ENCODE measurements at places on chromosomes 13 and 19. TPM values are rescaled to one million over a fixed set of nuclear protein-coding genes. Genes with fewer than 3 reads are reported as not detected.

DNA sequence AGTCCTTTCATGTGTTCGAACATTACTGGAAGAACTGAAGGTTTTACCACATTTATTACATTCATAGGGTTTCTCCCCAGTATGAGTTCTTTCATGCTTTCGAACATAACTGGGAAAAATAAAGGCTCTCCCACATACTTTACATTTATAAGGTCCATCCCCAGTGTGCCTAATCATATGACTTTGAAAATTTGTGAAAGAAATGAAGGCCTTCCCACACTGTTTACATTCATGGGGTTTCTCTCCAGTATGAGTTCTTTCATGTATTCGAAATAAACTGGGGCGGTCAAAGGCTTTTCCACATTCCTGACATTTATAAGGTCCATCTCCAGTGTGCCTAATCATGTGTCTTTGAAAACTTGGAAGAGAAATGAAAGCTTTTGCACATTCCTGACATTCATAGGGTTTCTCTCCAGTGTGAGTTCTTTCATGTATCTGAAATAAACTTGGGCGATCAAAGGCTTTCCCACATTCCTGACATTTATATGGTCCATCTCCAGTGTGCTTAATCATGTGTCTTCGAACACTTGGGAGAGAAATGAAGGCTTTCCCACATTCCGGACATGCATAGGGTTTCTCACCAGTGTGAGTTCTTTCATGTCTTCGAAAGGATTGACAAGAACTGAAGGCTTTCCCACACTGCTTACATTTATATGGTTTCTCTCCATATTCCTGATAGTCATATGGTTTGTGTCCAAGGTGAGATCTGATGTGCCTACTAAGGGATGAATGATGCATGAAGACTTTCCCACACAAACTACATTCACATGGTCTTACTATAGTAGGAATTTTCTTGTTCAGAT, 24.0 kb downstream of the ZNF564 start:
- H3K4me1 ChIP-seq, result no peaks in the 10 kb centered on the region
- no peak for DNase-seq
- peaks cover 85% of the 10 kb centered on the region for H3K36me3 ChIP-seq
- no peaks in the 10 kb centered on the region for H3K27me3 ChIP-seq
- no peak overlapping the region for H3K4me3 ChIP-seq

DNA sequence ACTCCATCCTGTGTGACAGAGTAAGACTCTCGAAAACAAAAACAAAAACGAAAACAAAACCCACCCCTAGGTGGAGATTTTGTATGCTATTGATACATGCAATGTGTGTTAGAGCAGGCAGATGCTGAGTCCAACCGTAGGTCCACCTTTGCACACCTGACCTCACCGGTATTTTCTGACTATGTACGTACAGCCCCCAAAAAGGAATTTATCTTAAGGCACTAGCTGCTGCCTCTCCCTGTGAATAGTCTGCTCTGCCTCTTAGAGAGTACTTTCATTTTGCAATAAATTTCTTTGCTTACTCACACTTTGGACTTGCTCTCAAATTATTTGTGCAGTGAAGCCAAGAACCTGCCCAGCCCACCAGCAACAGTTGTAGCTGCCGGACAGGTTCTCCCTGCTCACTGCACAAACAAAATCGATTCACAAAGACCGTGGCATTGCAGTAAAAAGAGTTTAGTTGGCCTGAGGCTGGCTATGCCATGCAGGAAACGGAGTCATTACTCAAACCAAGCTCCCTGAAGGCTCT, 8.2 kb upstream of the ZNF77 start:
- no peaks in the 10 kb centered on the region for H3K27me3 ChIP-seq
- H3K4me1 ChIP-seq, result peaks cover 13% of the 10 kb centered on the region
- H3K27ac ChIP-seq, result no peak overlapping the region
- H3K36me3 ChIP-seq, result peaks cover 15% of the 10 kb centered on the region

DNA sequence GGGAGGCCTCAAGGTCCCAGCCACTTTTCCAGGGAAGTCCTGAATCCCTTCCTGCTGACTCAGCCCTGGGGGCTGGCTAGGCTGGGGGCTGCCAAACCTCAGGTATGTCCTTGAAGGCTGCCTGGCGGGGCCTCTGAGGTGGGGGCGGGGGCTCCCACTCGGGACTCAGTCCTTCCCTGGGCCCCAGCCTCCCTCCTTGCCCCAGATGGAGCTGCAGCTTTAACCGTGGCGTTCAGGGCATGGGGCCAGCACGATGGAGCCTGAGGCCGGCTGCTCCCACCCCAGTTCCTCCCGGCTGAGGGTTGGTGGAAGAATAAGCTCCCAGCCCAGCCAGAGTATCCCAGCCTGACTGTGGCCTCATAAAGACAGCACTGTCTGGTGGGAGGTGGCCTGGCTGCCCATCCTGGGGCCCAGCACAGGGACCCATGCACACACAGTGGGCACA, 12.4 kb downstream of the CILP2 start:
- no peaks in the 10 kb centered on the region for H3K36me3 ChIP-seq
- H3K27me3 ChIP-seq, result peaks cover 3% of the 10 kb centered on the region
- peaks cover 2% of the 10 kb centered on the region for H3K4me1 ChIP-seq
- H3K27ac ChIP-seq, result no peak overlapping the region
- no peak for DNase-seq

The ATP8B3 gene
- total RNA-seq, result 11.3 TPM

GRCh38 chr19:33950091-33950750, 153.6 kb downstream of the KCTD15 start:
- H3K4me1 ChIP-seq, result no peaks in the 10 kb centered on the region
- H3K27me3 ChIP-seq, result no peaks in the 10 kb centered on the region
- H3K4me3 ChIP-seq, result no peak overlapping the region
- no peak for DNase-seq
- H3K36me3 ChIP-seq, result no peaks in the 10 kb centered on the region

The NECTIN2 gene
- total RNA-seq, result 0.27 TPM

- peaks cover 7% of the 10 kb centered on the region for H3K27me3 ChIP-seq
- H3K4me1 ChIP-seq, result peaks cover 69% of the 10 kb centered on the region
- no peak overlapping the region for H3K27ac ChIP-seq
- DNase-seq, result no peak
- H3K36me3 ChIP-seq, result peaks cover 69% of the 10 kb centered on the region
Measured at GRCh38 chr13:41460930-41461329, 3.6 kb downstream of the RGCC start.

DNA sequence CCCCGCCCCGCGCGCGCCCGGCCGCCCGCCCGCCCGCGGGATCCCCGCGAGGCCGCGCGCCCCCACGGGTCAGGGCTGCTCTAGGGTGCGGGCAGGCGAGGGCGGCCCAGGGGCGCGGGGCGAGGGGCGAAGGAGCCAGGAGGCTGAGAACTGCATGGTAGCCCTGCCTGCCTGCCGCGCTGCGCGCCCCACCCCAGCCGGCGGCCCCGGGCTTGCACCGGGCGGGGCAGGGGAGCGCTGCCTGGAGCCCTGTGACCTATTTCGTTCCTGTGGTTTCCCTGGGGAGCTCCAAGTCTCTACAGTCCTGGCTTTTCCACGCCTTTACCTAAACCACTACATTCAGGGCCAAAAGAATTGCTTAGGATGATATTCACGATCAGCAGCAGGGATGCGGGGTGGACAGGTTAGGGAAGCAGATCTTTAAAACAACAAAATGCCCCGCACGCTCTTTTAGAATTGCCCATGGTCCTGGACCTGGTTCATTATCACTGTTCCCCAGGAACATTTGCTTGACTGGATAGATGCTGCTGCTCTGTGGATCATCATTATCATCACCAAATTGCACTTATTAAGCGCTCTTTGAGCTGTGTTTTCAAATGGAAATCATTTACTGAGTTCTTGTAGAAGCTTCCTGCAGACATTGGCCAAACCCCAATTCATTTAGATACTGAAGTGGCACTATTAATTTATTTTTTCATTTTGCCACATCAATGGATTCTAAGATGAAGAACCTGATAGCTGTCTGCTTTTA, 421 bp upstream of the GPR12 start:
- H3K27ac ChIP-seq, result no peak overlapping the region
- no peaks in the 10 kb centered on the region for H3K36me3 ChIP-seq
- DNase-seq, result no peak

DNA sequence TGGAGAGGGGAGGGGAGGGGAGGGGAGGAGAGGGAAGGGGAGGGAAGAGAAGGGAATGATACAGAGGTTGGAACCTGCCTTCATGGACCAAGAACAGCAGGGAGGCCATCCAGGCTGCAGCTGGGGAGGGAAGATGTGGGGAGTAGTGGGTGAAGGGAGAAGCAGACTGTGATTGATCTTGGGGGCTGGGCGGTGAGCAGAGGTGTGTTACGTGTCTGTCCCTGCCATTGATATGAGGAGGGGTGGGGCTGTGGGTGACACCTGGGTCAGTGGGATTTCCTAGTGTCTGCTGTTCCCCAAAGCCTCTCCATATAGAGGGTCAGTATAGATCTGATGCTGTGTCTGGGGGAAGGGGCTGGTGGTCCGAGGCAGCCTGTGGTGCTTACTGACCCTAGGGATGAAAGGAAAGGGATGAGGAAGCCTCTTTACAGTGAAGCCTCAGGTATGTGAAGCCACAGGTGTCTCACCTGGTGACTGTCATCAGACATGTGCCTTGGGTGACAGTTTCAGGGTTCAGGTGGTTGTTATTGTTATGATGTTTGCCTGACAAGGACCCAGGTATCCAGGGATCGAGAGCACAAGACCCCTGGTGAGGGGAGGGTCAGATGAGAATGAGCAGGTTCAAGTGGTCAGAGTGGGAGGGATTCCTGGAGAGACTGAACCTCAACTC, 18.7 kb upstream of the CEACAM1 start:
- H3K4me1 ChIP-seq, result no peaks in the 10 kb centered on the region
- no peak for DNase-seq
- no peaks in the 10 kb centered on the region for H3K36me3 ChIP-seq
- H3K4me3 ChIP-seq, result no peak overlapping the region

The FFAR3 gene
- 0.92 TPM for total RNA-seq

The UNC13A gene
- total RNA-seq, result not detected

The ZNF793 gene
- 0.66 TPM for total RNA-seq

DNA sequence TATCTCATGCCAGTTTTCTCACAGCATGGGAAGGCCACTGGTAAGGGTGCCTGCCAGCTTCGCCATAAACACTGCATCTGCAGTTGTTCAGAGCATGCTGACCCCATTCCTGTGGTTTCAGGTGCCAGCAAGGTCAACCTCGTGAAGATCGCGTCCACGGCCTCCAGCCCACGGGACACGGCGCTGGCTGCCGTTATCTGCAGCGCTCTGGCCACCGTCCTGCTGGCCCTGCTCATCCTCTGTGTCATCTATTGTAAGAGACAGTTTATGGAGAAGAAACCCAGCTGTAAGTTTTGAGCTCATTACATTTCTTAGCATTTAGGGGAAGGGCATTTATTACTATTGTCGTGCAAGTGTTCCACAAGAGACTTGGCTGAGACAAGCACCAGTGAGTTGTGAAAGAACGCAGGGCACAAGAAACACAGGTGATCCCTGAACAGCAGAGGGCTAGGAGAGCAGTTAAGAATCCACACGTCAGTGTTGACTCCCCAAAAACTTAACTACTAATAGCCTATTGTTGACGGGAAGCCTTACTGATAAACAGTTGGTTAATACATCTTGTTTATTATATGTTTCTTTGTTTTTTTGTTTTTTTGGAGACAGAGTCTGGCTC, 88.8 kb downstream of the TNFRSF19 start:
- no peaks in the 10 kb centered on the region for H3K4me1 ChIP-seq
- H3K36me3 ChIP-seq, result no peaks in the 10 kb centered on the region
- H3K27ac ChIP-seq, result no peak overlapping the region
- H3K4me3 ChIP-seq, result no peak overlapping the region
- H3K27me3 ChIP-seq, result peaks cover 30% of the 10 kb centered on the region

The ZNF665 gene
- total RNA-seq, result 3.1 TPM

Measured in activated T-helper 2 cell treated with anti-CD3 and anti-CD28 coated beads, Interferon-gamma antibody, Interleukin-2, Interleukin-4, amounts not matched to agents 10 μg/mL and 5 μg/mL and 100 μg/mL, durations not matched to agents 14 hours and 24 hours and 36 hours (primary cell).